ENCODE measurements at places on chromosomes 4 and X. TPM values are rescaled to one million over a fixed set of nuclear protein-coding genes. Genes with fewer than 3 reads are reported as not detected.

DNA sequence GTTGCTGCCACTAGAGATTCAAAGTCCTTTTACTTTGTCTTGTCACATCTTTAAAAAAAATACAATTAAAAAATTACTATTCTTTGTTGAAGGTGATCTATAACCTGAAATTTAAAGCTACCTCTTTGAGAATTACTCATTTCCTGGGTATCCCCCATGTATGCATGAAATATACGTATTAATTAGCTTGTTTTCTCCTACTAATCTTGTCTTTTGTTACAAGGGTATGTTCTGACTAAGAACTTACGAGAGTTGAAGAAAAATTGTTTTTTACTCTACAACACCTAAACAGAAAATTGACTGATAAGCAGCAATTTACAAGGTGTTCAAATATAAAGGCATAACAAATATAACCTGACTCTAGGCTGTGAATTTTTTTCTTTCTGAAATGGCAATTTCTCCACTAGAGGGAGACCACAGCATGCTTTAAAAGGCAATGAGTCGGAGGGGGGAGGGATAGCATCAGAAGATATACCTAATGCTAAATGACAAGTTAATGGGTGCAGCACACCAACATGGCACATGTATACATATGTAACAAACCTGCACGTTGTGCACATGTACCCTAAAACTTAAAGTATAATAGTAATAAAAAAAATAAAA, 249.6 kb downstream of the OPHN1 start:
- peaks cover 6% of the 10 kb centered on the region for H3K36me3 ChIP-seq
- no peak for DNase-seq
- no peak overlapping the region for H3K27ac ChIP-seq
- no peaks in the 10 kb centered on the region for H3K27me3 ChIP-seq

DNA sequence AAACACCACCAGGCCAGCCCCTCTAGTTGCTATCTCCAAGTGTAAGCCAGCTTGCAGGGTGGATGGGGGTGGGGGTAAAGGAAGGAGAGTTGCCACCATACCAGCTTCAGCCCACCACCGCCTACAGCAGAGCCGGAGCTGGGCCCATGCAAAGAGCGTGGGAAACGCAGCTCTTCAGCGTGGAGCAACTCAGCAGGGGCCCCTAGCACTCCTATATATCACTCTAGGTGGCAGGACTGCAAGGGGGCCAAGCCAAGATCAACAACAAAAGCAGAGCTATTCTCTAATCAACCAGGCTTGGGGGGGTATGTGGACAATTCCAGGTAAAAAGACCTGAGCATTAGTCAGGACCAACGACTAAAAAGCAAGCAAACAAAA, 35.5 kb upstream of the IQSEC2 start:
- peaks cover 14% of the 10 kb centered on the region for H3K4me1 ChIP-seq
- no peak overlapping the region for H3K27ac ChIP-seq
- H3K27me3 ChIP-seq: peaks cover 28% of the 10 kb centered on the region
- H3K36me3 ChIP-seq: peaks cover 3% of the 10 kb centered on the region

DNA sequence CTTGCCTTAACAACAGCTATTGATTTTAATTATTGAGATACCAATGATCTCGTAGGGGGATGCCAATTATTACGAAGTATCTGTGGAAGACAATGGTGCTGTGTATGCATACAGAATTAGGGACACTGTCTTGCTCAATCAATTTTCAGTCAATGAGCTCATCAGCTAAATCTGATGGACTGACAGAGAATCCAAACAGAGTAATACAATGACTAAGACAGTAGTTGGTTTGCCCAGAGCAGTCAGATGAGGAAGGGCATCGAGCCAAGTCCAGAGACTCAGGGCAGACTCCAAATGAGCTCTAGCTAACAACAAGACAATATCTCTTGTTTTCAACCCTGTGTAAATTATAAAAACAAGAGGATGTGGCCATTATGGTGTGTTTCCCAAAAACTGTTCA, 14.7 kb upstream of the GSX2 start:
- H3K36me3 ChIP-seq: no peaks in the 10 kb centered on the region
- H3K27ac ChIP-seq: no peak overlapping the region

The F9 gene
- not detected for total RNA-seq

- peaks cover 11% of the 10 kb centered on the region for H3K4me1 ChIP-seq
- H3K4me3 ChIP-seq: no peak overlapping the region
- no peak overlapping the region for H3K27ac ChIP-seq
- no peaks in the 10 kb centered on the region for H3K36me3 ChIP-seq
- peak; percentile 65 for DNase-seq
Measured at GRCh38 chrX:150200820-150201287, 162.3 kb upstream of the MAMLD1 start.

Measured in activated CD4-positive, alpha-beta memory T cell treated with anti-CD3 and anti-CD28 coated beads, Interleukin-2, amount 10 ng/mL, durations not matched to agents 7 days and 5 days (primary cell).